ENCODE measurements at places on chromosomes 16 and 17.

DNA sequence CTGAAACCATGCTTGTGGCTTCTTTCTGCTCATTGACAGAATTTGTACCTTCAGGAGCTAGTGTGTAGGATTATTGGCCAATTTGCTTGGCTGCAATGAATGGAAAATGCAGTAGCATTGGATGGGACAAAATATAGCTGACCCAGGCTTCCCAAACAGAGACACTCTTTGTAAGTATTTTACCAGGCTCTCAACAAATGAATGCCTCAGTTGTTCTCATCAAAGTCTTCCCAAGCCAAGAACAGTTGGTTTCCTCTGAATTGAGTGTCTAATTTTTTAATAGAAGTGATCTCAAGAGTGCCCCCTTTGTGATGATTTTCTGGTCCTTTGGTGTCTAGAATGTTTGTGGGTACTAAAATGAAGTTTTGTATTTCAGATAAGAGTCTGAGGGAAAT lies 140.9 kb downstream of the SHISA9 start:
- no peak for DNase-seq

- no peak for DNase-seq
Measured at GRCh38 chr17:79065105-79065670, 9.4 kb upstream of the ENGASE start.

- DNase-seq, result no peak
Measured at GRCh38 chr17:49554694-49555494, 20.8 kb upstream of the NXPH3 start.

DNA sequence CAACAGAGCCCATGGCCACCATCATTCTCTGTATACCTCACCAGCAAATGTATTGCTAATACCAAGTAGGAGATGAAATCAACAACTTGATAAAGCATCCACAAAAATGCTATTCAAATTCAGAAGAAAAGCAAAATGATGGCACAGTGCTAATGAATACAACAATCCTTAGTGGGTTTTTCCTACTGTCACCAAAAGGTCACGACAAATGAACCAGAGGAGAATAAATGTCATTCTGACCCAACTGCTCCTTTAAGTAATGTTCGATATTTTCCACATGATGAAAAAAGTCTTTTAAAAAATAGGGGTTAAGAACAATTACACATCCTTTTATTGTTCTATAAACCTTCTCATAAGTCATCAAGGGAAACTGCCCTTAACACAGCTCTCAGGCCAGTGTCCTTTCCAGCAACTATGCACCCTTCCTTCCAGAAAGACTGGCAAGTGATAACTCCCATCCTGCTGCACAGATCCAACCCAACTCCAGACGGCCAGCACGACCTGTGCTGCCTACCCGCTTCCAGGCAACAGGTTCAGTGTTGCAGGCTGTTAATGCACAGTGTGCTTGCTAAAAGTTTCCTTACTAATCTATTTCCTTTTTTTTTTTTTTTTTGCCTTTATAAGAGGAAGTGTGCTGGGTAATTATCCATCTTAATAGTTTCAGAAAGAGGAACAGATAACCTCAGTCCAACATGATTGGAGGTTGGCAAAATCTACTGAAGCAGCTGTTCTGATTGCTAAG lies 15.4 kb downstream of the FBXO31 start:
- DNase-seq, result no peak

- DNase-seq, result no peak
Measured at GRCh38 chr16:6709736-6710135, 622.9 kb upstream of the RBFOX1 start.

GRCh38 chr17:29094101-29094708 lies 51.3 kb downstream of the PIPOX start:
- no peak for DNase-seq

DNA sequence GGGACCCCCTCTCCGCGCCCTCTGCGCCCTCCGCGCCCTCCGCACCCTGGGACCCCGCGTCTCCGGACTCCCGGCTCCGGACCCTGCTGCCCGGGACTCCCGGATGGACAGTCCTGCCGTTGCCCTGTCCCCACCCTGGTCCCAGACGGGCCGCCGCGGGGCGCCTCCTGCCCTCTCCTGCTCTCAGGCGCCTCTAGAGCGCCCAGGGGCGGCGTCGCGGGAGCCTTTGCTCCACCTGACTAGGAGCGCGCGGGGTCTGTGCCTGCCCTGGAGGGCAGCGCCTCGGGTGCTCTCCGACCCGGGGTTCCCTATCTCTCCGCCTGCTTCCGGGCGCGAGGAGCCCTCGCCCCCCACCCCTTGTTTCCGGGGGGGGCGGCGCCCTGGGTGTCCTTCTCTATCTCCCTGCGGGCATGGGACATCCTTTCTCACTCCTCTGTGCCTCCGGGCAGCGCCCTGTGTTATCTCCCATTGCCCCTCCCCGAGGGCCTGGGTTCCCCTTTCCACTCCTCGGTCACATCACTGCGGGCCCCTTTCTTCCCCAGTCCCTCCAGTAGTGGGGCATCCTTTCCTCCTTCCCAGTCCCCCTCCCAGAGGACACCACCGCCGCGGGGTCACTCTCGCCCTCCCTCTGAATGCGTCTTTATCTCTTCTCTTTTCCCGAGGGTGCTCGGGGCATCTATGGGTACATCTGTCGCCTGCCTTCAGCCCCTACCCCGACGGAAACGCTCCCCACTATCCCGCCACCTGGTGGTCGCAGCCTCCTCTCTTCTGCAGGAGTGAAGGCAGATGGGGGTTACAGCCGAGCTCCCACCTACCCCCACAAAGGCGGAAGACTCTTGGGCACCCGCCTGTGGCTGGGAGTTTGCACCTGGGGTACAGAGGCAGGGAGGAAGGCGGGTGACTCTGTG lies 875 bp downstream of the PRKCB start:
- peak; percentile 40 for DNase-seq

DNA sequence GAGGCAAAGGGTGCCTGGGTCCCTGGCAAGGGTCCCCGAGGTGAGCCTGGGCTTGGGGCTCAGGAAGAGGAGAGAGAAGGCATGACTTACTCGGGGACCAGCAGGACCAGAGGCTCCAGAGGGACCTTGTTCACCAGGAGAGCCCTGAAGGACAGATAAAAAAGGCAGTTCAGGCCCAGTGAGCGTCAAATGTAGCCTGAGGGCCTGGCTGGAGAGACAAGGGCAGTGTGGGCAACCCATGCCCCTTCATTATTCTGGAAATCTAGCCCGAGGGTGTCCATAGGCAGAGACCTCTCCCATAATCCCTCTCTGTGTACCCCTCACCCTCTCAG lies 14.1 kb downstream of the COL1A1 start:
- DNase-seq, result no peak

- DNase-seq, result no peak
Measured at GRCh38 chr17:80028030-80028429, 7.6 kb downstream of the TBC1D16 start.

DNA sequence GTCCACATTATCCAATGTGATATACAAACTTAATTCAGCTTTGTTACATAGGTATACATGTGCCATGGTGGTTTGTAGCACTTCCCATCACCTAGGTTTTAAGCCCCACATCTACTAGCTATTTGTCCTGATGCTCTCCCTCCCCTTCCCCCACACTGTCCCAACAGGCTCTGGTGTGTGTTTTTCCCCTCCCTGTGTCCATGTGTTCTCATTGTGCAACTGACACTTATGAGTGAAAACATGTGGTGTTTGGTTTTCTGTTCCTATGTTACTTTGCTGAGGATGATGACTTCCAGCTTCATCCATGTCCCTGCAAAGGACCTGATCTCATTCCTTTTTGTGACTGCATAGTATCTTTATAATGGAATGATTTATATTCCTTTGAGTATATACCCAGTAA lies 196.7 kb downstream of the CDH11 start:
- no peak for DNase-seq

DNA sequence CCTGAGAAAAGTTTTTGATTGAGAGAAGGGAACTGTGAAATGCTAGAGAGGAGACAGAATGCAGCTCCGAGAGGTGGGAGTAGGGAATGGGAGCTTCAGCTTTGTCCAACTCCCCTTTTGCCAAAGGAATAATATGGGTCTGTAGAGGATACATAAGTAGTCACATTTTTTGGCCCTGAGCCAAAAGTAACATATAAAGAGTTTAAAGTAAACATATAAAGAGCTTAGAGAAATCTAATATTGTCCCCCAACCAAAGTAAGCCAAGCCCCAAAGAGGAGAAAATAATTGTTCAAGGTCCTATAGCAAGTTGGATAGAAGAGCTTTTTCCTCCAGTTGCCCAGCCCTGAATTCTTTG lies 215.1 kb downstream of the TMEM114 start:
- no peak for DNase-seq

DNA sequence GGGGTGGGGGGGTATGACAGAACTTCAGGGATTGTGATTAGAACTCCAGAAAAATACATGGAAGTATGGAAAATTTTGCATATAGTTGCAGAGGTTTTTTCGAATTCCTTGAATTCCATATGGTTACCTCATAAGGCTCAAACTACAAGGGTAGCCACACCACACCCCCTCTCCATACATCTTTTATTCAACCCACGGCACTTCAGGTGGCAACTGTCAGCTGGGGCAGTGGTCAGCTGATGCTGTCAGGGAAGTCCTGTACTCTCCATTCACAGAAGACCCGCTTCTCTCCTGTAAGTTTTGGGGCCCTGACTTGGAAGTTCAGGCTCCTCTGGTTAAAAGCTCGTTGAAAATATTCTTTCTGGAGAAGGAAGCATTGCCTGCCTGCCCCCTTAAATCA lies 57.5 kb upstream of the CLEC19A start:
- DNase-seq, result no peak

DNA sequence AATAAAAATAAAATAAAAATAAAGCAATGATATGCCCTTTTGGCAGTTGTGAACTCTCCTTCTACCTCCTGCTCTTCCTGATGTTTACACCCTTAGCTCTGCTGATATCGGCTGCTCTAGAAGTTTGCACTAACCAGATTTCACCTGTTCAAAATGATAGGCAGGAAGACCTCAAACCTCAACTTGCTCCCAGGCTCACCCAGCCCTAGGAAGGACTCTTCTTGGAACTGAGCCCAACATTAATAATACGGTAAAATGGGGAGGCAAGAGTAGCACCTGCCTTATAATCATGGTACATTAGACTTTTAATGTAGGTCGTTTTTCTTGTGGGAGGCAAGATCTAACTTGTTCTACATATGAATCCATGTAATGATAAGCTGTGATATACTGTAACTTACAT lies 61.2 kb upstream of the MED13 start:
- no peak for DNase-seq

DNA sequence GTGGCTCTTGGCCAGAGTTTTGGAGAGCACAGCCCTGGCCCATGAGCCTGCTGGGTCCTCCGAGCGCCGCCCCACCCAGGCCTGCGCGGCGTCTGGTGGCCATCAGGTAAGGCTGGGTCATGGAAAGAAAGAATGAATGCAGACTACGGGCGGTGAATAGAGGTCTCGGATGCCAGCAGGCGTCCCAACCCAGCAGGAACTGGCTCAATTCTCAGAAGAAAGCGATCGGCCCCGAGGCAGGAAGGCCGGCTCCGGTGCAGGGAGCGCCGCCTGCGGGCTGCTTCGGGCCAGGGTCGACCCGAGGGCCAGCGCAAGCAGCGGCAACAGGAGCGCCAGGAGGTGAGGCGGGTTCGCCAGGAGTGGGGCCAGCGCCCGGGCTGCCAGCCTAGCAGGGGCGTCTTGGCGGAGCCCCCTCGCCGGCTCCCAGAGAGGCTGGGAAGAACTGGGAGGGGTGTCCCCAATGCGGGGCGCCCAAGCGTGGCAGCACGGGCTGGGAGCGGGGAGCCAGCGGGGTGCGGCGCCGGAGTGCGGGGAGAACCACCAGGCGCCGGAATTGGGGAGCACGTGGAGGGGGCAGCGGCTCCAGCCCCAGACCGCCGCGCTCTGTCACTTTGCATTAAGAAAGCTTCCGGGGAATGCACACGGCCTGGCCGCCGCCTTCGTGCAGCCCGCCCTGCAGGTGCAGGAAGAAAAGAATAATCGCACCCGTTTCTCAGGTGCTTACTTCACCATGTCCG lies 7.1 kb upstream of the TMC5 start:
- DNase-seq, result no peak

DNA sequence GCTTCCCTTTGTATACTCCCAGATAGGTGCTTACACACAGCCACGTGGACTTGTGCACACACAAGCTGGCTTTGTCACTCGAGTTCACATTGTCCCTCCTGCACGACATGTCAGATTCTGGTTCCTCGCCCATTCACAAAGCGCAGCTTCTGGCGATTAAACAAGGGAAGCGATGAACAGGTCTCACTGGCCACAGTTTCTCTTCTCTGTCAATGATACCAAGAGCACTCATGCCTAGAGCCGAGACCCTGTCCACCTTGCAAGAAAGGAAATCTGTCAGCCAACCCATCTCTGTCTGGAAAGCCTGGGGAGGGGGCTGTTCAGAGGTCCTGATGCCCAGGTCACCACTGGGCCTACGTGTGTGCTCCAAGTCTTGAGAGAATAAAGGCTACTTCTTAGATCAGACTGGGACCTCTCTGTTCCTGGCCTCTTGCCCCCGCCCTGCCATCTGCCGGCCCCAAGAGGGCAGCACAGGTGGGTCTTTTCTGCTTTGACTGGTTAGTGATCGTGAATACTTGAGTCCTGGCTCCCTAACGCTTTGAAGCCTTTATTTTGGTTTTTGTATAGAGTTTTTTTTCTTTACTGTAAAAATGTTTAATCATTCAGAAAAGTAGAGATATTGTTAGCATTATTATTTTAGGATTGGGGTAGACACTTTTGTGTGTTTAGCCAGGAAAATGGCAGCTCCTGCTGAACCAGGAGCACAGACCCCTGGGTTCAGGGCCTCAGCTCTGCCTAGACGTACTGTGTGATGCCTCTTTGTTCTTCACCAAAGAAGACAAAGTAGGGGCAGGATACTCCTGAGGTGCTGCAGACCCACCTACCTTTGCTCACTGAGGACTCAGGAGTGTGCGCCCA lies 104.7 kb downstream of the MRM1 start:
- DNase-seq, result no peak

DNA sequence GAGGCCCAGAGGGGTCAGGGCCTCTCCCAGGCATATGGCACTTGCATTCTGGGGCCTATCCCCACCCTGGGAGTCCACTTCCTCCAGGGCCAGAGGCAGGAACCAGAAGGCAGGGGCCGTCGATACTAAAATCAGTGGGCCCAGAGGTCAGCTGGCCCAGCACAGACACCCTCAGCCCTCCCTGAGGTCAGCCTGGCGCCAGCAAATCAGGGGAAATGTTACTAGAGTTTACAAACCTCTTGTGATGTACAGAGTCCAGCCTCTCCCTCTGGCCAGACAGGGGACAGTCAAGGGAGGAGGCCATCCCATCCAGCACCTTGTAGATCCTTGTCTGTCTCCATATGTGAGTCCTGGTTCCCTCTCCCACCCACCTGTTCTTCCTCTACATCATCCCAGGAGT lies 10.8 kb downstream of the CDH5 start:
- DNase-seq, result no peak

DNA sequence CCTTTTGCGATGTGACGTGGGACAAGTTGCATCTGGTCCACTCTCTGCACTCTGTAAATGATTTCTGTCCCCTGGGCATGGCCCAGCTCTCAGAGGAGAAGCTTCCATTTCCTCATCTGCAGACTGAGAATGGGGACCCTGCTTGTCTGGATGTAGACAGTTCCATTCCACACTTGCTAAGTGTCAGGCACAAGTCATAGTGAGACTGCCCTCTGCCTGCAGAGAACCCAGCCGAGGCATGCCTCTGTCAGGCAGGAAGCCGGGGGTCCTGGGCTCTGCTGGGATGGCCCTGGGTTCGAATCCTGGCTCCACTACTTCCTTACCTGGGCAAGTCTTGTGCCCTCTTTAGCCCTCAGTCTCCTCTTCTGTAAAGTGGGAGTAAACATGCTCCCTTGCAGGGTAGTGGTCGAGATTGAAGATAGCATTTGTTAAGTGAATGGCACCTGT lies 4.1 kb downstream of the MAP2K3 start:
- DNase-seq, result no peak

- no peak for DNase-seq
Measured at GRCh38 chr16:74046524-74046923, 250.1 kb upstream of the PSMD7 start.
